CD4-positive, alpha-beta T cell treated with Interleukin-6 for 4 hours (primary cell): ENCODE measurements at places on chromosomes 16 and 17.

- no peak for DNase-seq
These were observed 30.6 kb downstream of the C16orf74 start for GRCh38 chr16:85720302-85720637.

GRCh38 chr17:17127730-17128291 lies 78.3 kb downstream of the PLD6 start:
- DNase-seq: no peak

DNA sequence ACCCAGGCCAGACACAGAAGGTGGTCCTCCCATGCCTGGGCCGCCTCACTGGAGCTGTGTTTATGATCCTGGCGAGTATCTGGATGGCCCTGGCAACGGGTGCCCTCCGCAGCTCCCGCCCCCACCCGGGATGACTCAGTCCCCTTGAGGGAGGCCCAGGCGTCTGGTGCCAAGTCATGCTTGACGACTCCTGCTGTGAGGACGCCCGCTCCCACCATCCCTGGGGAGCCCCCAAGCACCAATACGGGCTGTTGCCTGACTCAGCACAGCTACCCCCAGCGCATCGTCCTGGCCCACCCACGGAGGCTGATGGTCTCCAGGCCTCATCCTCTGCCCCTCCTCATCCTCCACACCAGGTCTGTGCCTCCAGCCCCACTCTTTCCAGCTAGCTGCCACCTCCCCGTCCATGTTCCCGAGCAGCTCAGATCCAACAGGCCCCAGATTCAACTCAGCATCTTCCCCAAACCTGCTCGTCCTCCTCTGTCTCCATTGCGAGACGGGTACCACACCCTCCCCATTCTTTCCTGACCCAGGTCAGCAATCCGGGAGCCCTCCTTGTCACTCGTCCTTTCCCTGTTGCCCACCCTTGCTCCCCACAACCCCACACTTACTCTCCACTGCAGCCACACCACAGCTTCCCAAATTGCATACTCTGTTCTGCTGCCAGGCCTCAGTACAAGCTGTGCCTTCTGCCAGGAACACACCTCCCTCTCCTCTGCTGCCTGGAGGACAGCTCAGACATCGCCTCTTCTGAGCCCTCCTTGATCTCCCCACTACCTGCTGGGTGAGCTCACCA lies 2.6 kb downstream of the CAMKK1 start:
- DNase-seq: no peak

GRCh38 chr17:1462164-1463112 lies 6.4 kb upstream of the CRK start:
- no peak for DNase-seq

- no peak for DNase-seq
These were observed 6.8 kb downstream of the GAN start for GRCh38 chr16:81321536-81321935.

- peak; percentile 78 for DNase-seq
These were observed 12.7 kb downstream of the SLC35B1 start for GRCh38 chr17:49694847-49695697.

GRCh38 chr17:73292031-73292531 lies 19.7 kb downstream of the CDC42EP4 start:
- no peak for DNase-seq

GRCh38 chr16:57745768-57746167 lies 10.2 kb downstream of the KATNB1 start:
- no peak for DNase-seq

- DNase-seq: no peak
These were observed 2.0 kb upstream of the ELMO3 start for GRCh38 chr16:67196881-67197280.

DNA sequence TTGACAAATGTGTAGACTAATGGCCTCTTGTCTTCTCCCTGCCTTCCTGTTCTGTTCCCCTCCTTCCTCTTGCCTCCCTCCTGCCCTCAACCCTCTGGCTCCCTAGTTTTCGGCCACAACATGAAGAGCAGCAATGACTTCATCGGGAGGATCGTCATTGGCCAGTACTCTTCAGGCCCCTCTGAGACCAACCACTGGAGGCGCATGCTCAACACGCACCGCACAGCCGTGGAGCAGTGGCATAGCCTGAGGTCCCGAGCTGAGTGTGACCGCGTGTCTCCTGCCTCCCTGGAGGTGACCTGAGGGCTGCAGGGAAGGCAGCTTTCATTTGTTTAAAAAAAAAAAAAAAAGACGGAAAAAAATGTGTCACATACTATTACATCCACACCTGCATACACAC lies 18.8 kb upstream of the CLEC19A start:
- DNase-seq: no peak

- DNase-seq: no peak
These were observed 98.1 kb downstream of the GNAO1 start for GRCh38 chr16:56289416-56289815.

DNA sequence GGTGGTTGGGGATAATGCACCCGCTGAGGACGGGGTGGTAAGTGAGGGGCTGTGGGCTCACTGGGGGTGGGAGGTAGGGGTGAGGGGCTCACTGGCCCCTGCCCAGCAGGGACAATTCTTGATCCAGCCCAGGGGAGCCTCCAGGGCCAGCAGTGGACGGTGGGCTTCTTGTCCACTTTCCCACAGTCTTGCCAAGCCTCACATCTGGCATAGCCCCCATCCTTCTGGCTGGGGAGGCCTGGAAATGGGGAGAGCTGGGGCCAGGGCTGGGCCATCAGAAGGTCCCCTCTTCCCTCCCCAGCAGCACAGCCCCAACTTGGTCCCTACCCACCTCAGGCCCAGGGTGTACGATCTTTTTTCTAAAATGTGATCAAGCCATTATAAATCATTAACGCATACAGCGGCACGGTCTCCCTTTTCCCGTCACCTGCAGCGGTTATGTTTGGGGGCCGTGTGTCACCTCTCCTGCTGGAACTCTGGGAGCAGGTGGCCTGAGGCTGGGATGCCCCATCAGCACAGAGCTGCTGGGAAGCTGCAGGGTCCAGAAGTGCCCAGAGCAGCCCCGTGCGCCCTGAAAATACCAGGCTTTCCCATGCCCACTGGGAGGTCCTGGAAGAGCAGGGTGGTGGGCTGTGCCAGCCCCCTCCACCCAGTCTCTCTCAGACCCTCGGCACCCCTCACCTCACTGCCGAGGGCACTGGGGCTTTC lies 7.2 kb upstream of the SETD6 start:
- no peak for DNase-seq

DNA sequence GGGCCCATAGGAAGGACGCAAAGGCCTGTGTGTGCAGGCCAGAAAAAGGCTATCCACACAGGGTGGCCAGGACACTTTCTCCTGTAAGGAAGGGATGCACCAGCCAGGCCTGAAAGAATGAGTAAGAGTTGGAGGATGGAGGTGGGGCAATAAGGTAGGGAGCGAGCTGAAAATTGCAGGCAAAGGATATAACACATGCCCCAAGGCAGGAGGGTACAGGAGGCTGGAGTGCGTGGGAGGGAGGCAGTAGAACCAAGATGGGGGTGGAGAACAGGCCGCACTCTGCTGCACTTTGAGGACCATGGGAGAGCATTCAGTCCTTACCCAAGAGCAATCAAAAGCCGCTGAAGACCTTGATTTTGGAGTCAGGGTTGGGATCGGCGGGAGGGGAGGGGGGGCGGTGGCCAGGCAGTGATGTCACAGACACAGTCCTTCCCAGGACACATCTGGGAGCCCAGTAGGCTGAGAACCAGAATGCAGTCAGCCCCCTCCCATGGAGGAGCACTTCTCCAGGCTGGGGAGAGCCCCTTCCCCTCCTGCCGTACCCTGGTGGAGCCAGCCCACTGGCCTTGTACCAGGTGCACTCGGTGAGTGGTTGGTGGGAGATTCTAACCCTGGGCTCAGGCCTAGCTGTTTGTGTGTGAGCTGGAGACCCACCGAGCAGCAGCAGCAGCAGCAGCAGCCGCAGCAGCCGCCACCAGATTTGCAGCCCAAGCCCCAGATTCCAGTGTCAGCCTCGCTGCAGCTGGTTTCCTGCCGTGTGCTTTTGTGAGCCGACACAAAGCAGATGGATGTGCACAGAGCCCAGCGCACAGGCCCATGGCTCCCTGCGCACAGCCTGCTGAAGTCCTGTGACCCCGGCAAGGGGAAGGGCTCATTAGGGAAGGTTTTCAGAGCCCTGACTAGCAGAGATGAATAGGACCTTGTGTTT lies 17.5 kb downstream of the ANKRD40 start:
- DNase-seq: no peak
